Stimulated activated CD4-positive, alpha-beta T cell treated with anti-CD3 and anti-CD28 coated beads, Interleukin-4, amount 100 ng/mL, for 48 hours (primary cell): ENCODE measurements at places on chromosomes 16 and 17.

DNA sequence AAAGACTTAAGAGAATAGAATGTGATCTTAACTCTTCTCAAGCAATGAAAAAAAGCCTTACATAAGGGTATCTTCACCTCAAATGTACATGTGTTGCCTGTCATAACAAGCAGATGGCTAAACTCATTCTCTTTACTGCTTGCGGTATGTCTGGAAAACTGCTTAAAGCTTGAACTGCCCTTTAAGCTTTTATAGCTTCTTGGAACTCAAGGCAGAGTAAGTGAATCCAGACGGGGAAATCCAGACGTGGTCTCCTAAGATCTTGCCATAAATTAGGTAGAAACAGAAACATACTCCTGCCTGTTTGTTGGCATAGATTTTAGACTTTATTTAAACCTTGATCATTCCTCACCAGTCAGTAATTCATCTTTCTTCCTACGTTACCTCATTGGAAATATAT lies 19.6 kb downstream of the CLUAP1 start:
- DNase-seq, result no peak

- DNase-seq, result no peak
Observed at GRCh38 chr17:29151567-29151966, 28.6 kb downstream of the MYO18A start.

GRCh38 chr17:45761957-45762565 lies 22.1 kb upstream of the CRHR1 start:
- no peak for DNase-seq

GRCh38 chr17:83054518-83055125 lies 24.8 kb upstream of the METRNL start:
- no peak for DNase-seq

DNA sequence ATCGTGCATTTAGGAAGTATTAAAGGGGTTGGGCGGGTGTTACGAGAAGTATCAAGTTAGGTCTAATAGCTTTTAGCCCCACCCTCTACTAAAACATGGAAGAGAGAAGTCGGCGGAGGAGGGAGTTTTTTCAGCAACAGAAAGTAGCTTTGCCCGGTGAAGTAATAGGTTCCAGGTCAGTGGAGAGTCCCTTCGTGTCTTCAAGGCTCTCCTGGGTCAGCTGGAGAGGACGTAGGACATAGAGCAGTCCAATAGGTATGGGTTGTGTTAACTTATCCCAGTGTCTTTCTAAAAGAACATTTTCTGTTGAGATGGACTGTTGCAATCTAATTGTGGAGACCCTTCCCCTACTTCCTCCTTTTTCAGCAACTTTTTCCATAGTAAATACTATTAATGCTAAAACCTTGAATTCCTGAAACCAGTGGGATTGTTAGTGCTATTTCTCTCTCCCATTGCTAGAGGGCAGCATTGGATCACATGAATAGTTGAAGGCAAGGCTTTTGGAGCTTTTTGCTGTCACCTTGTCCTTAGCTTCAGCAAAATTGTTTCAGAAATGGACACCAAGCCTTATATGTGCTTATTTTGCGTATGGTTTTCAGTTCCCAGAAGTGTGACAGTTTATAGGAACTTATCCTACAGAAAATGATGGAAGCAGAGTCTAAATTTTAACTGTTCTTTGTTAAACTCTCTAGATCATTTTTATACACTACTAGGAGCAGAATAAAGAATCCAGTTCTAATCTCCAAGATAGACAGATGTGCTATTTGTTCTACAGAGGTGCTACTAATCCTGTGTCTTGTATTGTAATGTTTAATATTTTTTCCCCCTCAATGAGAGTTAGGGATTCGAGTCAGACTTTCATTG lies 38.4 kb downstream of the UTP18 start:
- no peak for DNase-seq

DNA sequence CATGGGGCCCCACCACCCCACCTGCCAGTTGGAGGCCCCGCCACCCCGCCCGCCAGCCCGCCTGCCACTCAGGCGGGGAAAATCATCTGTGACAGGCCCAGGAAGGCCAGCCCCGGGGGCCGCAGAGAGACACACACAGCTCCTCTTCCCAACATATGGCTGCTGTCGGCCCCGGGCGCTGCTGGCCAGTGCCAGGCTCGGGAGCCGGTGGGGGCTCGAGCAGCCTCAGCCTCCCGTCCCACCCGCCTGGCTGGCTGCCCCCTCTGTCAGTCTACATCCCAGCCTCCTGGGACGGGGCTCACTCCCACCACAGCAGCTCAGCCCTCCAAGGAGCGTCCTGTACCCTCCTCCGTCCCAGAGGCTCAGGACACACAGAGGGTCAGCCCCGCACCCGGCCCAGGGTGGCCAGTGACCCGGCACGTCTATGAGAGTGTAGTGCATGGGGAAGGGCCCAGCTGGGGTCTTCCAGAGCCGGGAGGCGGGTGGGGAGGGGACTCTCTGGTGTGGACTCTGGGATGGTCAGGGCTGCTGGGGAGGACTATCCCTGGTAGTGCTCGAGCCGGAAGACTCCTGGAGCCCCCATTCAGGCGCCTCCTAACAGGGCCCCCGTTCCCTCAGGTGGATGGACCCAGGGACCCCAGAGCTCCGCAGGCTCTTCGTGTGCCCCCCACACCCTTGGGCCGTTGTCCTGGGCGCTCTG lies 3.6 kb upstream of the PRR35 start:
- no peak for DNase-seq

DNA sequence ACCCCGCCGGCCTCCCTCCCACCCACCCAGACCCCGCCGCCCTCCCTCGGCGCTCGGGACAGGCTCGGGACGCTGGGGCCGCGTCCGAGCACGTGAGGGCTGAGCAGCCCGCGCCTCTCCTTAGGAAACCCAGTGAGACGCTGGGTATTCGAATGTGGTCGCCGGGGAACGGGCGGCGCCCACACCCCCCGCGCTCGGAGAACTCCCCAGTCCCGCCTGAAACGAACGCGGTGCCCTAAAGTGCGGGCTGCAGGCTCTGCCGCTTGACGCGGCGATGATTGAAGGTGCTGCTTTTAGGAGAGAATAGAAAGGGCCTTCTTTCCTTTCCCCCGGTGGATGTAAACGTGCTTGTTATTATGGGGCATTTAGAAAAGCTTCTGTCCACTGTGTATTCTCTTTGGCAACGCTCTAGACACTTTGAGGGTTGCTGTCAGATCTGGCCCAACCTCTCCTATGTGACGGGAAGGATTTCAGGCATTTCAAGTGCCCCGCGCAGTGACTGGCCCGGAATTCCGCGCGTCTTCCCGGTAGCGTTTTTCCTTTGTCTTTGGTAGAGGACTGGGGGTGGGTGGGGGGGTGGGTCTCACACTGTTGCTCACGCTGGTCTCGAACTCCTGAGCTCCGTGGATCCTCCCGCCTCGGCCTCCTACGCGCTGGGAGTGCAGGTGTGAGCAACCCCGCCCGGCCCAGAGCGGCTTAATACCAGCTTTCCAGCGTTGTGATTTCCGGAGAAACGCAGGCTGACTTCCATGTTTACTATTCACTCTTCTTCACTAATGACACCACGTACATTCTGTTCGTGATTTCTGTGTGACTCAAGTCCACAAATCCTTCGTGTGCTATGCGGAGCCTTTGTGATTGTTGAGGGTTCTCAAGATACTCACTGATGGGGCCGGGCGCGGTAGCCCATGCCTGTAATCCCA lies 21.8 kb upstream of the FOXK2 start:
- peak; percentile 24 for DNase-seq

DNA sequence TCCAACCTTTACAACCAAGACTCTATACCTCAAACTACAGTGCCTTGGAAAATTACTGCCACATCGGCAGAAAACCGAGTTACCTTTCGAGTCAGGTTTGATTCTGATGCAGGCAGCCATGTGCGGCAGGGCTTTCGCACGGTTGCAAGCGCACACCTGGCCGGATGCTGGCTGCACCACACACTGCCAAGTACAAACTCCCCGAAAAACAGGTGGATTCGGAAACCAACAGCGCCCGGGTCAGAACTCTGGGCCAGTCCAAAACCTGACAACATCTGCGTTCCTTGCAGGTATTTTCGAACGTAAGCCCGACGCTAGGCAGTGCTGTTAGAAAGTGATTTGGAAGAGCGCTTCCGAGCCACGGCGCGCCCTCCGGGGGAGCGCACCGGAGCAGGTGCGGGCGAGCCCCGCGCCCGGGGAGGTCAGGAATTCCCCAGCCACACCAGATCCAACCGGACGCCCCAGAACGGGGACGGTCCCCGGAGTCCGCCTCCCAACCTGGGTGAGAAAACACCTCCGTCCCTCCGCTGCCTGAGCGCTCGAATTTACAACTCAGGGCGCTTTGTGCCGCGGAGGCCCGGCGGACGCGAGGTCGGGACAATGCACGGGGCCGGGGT lies 1.2 kb downstream of the USP7 start:
- DNase-seq, result no peak

DNA sequence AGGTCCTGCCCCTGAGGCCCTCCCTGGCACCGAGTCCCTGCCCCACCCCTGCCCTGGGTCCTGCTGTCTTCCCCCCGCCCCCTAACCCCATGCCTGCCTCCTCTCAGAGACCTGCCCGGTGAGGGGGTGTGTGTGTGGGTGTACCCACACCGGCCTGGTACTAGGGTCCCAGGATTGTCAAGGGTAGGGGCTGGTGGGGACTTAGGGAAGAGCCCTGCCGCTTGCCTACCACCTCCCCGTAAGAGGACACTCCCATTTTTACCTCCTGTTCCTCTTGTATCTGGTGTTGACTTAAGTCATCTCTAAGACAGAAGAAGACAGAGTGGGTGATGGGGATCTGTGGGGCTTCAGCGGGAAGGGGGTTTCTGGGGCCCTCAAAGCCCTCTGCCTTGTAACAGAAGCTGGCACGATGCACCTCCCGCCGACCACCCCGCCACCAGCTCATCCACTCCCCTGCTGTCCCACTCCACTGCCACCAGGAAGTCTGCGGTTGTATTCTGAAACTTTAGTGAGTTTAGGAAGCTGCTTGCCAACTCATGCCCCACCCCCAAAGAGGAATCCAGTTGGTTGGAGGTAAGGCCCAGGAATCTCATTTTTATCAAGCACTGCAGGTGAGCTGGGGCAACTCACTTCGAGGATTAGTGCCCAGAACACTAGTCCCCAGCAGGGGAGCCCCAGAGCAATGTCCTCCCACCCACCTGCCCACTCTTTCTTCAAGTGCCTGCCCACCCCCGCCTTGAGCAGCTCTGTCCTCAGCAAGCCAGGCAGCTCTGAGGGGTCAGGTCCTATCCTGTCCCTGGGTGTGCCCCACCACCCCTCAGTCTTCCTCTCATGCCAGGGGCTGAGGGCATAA lies 5.6 kb downstream of the SPATA32 start:
- no peak for DNase-seq

DNA sequence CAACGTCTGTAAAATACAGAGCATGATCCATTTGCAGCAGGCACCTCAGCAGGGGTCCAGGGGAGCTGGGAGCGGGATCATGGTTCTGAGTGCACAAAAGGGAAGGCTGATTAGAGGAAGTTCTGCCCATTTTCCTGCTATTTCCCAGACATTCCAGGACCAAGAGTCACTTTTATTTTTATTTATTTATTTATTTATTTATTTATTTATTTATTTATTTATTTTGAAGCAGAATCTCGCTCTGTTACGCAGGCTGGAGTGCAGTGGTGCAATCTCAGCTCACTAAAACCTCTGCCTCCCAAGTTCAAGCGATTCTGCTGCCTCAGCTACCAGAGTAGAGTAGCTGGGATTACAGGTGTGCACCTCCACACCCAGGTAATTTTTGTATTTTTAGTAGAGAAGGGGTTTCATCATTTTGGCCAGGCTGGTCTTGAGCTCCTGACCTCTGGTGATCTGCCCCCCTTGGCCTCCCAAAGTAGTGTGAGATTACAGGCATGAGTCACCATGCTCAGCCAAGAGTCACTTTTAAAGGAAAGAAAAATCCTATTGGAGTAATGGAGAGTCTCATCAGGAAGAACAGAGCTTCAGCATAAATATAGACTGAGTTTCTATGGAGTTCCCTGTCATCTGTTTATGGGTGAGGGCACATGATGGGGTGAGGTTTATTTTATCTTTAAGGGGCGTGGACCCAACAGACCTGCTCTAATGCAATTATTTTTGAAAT lies 355.2 kb downstream of the HAPSTR1 start:
- DNase-seq, result no peak
